ENCODE measurements at places on chromosomes 4 and X. TPM values are rescaled to one million over a fixed set of nuclear protein-coding genes. Genes with fewer than 3 reads are reported as not detected.

The PRSS12 gene
- 12.4 TPM for total RNA-seq

The ADAMTS3 gene
- total RNA-seq: 12.9 TPM

The FAAH2 gene
- total RNA-seq: 7.3 TPM

The GJB1 gene
- 3.7 TPM for total RNA-seq

The NALF2 gene
- 0.11 TPM for total RNA-seq

The FABP2 gene
- total RNA-seq: not detected

The UGT2B11 gene
- total RNA-seq: not detected

The GIMD1 gene
- not detected for total RNA-seq

The F11 gene
- 2.8 TPM for total RNA-seq

The MID1 gene
- 20.6 TPM for total RNA-seq

- peak; percentile 87 for DNase-seq
Measured at GRCh38 chrX:45769761-45770582, 569.3 kb upstream of the DIPK2B start.

DNA sequence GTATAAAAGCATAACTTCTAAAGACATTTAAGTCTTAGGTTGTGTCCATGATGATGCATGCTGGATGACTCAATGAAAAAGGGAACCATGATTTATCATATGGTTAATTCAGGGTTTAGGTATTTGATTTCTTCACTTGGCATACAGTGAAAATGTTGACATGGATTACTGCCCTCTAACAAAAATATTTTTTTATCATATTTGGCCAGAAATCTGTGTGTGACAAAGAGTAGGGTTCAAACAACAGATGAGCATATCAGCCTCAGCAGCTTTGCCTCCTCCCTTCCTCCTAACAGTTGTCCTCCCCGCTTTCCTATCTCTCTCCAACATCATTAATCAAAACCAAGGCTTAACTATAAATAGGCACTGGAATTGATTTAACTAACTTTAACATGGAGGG lies 46.3 kb downstream of the ARHGAP6 start:
- no peak for DNase-seq

GRCh38 chrX:151505796-151506195 lies 57.7 kb upstream of the PASD1 start:
- no peak for DNase-seq

DNA sequence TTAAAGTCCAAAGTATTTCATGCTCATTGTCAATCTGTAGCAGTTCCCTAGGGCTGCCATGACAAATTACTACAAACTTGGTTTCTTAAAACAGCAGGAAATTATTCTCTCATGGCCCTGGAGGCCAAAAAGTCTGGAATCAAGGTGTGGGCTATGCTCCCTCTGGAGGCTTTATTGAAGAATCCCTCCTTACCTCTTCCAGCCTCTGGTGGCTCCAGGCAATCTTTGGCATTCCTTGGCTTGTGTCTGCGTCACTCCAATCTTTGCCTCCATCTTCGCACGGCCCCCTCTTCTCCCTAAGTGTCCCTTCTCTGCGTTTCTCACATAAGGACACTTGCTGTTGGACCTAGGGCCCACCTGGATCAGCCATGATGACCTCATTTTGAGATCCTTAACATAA lies 170.4 kb downstream of the SMIM20 start:
- no peak for DNase-seq

GRCh38 chr4:105345838-105346237 lies 128.0 kb downstream of the PPA2 start:
- no peak for DNase-seq

DNA sequence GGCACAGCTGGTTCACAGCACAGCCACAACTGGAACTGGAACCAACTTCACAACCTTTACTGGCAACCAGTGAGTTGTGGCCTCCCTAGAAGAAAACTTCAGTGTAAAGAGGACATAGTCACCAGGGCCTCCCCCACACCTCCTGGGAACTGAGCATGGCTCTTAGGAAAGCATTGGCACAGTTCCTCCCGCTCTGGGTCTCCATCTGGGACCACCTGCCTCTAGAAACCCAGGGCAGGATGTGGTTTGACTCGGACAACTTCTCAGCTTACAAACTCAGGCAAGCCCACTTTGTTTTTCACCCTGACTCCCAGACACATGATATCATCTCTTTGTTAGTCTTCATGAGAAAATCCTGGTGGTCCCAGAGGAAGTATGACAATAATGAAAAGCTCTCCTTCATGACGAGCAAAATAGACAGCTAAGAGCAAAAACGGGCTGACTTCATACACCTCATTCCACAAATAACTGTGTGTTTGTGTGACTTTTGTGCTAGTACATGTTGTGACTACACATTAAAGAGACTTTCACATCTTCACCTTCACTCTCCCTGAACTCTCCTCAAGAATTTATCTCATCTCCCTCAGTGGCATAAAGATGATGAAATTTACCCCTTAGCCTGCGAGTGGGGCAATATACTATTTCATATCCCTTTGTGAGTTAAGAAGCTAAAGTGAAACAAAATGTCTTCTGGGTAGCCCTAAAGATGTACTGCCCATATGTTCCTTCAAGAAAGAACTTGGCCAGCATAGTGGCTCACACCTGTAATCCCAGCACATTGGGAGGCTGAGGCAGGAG lies 75.4 kb downstream of the SH3KBP1 start:
- peak; percentile 35 for DNase-seq

DNA sequence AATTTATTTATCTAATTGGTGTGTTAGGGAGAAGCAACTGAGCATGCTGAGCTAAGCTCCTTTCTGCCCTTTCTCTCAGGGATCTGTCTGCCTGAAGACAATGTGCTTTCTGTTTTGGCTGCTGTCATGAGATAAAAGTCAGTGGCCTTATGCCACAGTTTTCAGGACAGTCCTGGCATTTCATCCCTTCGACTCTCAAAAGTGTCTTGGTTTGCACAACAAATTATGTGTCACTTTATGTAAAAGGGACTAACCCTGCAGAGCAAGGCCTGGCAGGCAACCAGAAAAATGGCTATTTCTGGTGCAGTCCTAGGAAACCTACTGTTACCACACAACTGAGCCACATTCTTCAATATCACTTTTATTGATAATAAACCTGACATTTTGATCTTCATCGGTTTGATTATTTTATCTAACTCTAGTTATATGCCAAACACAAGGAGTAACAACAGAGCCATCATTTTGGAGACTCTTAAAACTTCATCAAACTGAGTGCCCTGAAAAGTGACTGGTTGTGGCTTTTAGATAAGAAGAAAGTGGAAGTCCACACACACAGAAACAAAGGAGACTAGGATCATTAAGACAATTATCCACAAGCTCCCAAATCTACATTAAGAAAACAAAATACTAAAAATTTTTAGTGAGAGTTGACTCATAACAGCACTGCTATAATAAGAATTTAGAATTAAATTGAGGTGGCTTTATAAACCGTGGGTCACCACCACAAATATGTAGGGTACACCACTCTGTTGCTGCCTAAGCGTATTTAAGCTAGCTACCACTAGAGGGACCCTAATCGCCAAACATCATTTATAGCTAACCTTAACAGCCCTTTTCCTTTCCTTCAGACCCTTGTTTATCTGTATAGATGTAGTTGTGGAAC lies 95.9 kb upstream of the PTPN13 start:
- DNase-seq: peak; percentile 80

DNA sequence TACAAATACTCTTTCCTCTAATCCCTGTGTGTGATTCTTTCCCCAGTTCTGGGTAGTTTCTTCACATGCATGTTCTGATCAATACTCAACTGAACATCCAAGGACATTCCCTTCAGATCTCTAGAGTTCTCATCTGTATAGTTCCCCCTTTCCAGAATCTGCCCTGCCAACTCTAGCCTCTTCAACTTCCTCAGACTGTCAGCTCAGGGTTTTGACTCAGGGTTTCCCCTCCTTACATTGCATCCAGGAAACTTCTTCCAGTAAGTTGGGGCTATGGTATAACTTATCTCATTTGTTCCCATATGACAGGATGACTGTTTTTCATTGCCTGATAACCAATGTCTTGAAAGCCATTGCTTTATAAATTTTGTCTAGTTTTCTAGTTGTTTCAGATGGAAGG lies 14.2 kb upstream of the ANKRD17 start:
- DNase-seq: no peak

GRCh38 chrX:7283741-7284140 lies 135.8 kb upstream of the PUDP start:
- no peak for DNase-seq

- no peak for DNase-seq
Measured at GRCh38 chrX:30734782-30735181, 81.6 kb downstream of the GK start.

GRCh38 chrX:115284877-115285276 lies 4.6 kb upstream of the LUZP4 start:
- DNase-seq: peak; percentile 24

GRCh38 chr4:150150629-150151062 lies 72.4 kb downstream of the DCLK2 start:
- DNase-seq: no peak

DNA sequence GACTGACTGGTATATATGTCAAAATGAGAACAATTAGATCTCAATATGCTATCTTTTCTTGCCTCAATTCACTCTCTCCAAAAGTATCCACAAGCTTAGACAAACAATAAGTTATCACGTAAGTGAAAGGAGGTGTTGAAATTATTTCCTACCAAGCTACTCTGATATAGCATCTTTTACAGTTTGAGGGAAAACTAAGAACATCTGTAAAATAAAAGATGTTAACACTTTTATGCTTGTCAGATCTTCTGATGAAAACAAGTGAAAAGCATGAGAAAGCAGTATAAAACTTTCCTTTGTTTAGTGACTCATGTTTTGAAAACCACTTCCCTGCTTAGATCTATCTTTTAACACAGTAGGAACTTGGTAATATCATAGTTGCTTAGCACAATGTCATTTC lies 8.4 kb upstream of the MAB21L2 start:
- DNase-seq: no peak

DNA sequence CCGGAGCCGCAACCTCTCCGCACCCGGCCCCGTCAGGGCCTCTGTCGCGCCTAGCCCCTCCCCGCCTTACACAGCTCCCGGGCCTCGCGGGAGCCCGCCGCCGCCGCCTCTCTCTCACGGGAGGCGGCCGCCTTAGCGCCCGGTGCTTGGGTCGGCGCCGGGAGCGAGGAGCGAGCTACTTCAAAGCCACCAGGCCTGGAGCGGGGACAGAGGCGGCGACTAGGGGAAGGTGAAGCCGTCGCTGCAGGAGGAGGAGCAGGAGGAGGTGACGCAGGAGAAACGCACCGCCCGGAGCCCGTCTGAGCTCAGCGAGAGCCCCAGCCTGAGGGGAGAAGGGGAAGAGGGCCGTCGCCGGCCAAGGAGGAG lies 250 bp downstream of the USP9X start:
- peak; percentile 58 for DNase-seq

DNA sequence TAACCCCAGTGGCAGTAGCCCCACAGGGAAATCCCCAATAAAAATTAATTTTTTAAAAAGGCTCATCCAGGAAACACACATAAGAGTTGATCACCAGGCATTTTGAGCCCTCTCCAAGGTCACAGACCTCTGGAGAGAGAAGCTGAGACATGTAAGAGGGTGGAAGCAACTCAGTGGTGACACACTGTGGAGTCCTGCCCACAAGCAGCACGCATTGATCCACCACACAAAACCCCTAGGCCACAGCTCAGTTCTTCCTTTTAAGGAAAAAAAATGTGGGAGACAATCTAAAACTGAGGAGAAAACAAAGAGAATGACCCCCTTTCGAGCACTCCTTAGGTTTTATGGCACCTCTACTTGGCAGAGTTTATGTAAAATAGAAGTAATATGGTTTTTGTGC lies 71.7 kb upstream of the S100G start:
- no peak for DNase-seq

DNA sequence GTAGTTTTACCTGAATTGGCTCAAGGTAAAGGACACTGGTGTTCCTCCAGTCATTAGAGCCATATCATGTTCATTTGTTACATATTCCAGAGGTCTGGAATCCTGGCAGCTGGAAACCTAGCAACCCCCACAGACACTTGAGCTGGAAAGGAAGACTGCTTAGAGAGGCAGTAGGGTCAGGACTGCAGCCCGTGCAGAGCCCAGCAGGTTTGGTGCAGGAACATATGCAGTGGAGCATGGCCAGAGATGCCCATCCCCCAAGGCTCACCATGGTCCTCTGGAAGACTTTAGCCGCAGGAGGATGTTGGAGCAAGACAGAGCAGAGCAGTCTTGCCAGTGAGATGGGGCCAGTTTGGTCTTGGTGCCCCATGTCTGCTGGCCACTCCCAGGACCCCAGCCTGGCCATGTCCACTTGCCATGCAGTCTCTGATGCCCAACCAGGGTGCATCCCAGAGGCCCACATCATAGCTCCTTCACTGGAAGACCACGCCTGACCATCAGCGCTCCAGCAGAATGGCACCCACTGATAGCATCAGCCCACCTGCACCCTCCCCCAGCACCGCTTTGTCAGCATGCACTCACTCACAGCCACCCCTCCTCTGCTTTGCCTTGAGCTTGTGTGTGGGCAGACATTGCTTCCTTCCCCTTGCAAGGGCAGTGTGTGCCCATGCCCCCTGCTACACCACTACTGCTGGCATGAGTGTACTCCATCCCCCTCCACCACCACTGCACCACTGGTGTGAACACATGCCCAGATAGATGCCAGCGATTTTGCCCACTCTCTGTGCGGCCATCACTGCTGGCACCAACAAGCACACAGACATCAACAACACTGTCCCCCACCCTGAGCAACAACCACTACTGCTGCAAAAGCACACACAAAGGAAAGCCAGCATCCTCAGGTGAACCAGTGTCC lies 190.3 kb upstream of the SPOCK3 start:
- DNase-seq: no peak

GRCh38 chrX:13693341-13693961 lies 4.5 kb downstream of the RAB9A start:
- no peak for DNase-seq

GRCh38 chr4:124633285-124633941 lies 79.1 kb downstream of the ANKRD50 start:
- DNase-seq: peak; percentile 8

- no peak for DNase-seq
Measured at GRCh38 chrX:74449937-74450330, 28.6 kb downstream of the SLC16A2 start.

- no peak for DNase-seq
Measured at GRCh38 chr4:14532436-14532835, 469.8 kb upstream of the CPEB2 start.

GRCh38 chr4:150127757-150128156 lies 49.5 kb downstream of the DCLK2 start:
- DNase-seq: no peak

DNA sequence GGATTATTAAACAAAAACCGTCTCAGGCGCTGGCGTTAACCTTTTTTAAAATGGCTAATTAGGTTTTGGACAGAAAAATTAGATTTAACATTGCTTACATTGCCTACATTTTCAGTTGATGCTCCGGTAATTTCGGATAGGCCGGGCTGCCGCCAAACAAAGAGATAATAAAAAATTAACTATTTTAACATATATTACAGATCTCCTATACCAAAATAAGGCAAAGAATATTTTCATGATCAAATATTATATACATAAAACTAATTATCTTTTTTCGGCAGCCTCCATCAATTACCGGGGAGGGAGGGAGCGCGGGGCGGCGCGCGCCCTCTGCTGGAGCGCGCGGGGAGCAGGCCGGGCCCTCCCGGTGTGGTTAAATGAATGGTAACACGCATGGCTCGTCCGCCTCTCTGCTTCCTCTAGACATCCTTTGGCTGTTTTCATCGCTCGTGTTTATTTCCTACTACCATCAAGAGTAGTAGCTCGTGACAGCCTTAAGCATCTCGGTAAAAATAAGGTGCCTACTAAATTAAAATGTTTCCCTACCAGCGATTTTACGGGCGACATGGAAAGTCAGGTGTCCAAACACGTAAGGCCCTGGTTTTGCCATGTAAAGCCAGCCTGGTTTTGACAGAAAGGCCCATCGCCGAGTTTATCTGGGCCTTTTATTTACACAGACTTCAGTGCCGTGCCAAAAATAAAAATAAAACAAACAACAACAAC lies 52.4 kb upstream of the TMEM33 start:
- DNase-seq: no peak

- peak; percentile 64 for DNase-seq
Measured at GRCh38 chr4:103098756-103099440, 736 bp downstream of the BDH2 start.

Measured in lung (tissue), 17 donors.